ENCODE measurements at places on chromosomes 12 and 14.
A peak's percentile ranks its signal among the peaks of the same experiment; 100 is the strongest.

GRCh38 chr12:49496417-49497360, 42.1 kb upstream of the KCNH3 start:
- DNase-seq = peak; percentile 18

DNA sequence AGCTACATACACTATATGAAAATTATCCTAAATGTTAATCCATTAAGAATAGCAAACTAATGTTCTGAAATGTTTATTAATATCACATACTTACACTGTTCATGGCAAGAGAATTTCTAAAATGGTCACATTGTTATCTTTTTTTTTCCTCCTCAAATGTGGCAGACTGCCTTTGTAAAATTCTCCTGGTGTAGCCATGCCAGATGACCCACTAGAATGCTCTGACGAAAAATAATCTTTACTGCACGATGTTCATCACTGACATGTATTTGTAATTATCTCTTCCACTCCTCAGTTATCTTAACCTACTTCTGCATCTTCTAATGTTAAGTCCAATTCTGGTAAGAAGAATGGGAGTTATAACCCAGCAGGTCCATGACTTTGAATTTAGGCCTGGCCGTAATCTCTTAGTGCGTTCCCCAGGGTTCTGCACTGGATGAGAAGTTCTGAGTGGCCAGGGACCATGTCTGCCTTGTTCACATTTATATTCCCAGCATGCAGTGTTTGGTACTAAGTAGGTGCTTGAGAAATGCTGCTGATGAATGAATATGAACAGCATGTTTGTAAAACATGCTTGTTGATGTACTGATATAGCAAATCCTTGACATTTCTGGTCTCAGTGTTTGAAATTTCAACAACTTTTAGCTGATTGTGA, 46.7 kb downstream of the NOPCHAP1 start:
- no peak for DNase-seq

DNA sequence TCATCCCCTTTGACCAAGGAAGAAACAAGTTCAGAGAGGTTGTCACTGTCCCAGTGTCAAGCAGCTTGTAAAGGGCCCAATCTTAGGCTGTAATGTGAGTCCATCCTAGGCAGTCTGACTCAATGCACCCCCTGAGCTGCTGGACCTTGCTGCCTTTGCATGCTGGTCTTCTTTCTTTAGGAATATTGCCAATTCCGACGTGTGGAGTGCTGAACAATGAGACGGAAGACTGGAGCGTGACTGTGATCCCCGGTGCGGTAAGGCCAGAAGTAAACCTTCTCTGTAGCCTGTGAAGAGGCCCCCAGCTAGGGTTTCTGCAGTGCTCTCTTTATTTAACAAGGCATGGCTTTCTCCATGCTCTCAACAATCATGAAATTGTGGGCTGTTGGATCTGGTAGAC, 963 bp downstream of the TCTN2 start:
- DNase-seq = no peak

DNA sequence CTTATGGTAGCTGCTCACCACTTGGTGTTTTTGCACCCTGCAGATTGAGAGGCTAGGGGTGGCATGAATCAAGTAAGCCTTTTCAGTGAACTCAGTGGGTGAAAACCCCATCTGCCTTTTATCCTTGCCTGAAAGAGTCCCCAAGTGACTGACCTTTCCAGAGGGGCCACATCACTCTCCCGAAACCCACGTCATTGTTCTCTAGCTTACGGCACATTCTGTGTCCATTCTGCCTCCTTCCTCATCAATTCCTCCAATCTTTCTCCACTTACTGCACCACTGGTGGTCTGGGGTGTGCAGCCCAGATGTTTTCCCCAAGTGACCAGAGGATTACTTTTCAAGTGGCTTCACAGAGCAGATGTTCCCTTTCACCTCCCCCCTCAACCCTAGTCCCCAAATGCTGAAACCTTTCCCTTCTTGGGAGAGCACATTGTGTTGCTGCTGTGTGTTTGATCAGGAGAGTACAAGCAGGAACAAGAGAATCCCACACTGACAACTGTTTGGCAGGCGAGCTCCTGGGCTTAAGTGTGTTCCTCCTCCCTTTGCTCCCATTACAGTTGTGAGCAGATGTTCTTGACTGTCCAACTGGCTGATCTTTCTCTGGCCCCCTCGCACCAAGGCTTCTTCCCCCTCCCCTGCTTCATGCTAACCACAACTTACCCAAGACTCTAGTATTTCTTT, 138.0 kb upstream of the IGF1 start:
- no peak for DNase-seq

DNA sequence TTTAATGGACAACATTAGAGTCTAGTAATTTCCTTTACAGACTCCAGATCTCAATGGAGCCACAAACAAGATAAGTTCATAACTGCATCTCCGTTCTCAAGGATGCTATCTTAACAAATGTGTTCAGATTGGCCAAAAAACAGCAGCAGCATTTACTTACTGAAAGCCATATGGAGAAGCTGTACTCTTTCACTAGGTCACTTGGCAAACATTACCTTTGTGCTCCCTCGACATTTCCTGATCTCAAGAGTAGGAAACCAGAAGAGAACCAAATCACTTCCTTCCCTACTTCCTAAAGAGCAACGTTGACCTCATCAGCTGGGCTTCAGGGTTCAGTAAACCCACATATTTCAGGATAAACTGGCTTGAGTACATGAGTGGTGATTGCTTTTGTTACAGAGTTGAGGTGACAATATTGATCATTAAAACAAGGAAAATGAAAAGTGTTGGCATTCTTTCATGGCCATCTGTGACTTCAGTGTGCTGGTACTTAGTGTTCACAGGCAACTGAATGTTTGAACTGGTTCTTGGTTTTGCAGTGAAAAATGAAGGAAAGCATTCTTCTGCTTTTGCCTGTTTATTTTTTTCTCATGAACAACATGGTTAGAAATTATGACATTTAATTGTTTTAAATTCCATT, 449.6 kb downstream of the TMEM117 start:
- peak; percentile 23 for DNase-seq

GRCh38 chr14:38207377-38207735, 348 bp upstream of the SSTR1 start:
- no peak for DNase-seq

DNA sequence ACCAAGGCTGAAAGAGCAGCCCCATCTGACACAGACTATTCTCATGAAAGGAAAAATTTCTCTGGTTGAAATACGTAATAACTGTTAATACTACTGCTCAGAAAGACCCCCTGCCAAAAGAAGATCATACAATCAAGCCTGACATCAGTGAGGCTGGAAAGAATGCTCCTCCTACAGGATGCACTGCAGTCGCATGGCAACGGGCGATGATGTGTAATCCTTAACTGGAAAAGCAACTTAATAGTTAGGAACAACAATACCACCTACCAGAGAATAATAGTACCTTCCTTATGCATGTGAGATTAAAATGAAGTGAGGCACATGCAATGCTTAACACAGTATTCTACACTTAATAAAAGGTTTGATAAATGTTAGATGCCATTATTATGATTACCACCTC, 1.2 kb upstream of the GOLGA5 start:
- peak; percentile 24 for DNase-seq

DNA sequence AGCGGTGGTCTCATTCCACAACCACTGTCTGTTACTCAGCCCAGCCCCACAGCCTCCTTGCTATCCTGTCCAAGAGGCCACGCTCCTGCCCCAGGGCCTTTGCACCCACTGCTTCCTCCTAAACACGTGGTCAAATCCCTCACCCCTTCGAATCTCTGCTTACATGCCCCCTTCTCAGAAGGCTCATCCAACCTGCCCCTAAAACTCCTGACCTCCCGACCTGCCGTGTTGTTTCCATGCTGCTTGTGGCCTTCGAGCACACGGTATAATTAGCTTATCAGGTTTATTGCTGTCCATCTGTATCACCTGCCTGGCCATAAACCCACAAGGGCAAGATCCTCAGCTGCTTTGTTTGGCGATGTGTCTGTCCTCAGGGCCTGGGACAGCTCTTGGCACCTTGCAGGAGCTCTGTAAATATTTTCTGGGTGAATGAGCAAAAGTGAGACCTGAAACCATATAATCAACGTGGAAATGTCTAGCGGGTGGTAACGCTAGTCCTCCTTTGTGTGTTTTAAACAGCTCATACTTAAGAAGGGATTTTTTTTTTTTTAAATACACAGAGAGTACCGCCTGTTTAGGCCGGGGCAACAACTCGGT, 36.0 kb downstream of the SCARB1 start:
- DNase-seq = no peak

- DNase-seq = no peak
Measured at GRCh38 chr14:104421401-104421821, 158.2 kb upstream of the C14orf180 start.

- DNase-seq = no peak
Measured at GRCh38 chr12:122862872-122863701, 27.8 kb downstream of the HIP1R start.

- DNase-seq = no peak
Measured at GRCh38 chr14:91413547-91414474, 3.8 kb downstream of the CCDC88C start.

DNA sequence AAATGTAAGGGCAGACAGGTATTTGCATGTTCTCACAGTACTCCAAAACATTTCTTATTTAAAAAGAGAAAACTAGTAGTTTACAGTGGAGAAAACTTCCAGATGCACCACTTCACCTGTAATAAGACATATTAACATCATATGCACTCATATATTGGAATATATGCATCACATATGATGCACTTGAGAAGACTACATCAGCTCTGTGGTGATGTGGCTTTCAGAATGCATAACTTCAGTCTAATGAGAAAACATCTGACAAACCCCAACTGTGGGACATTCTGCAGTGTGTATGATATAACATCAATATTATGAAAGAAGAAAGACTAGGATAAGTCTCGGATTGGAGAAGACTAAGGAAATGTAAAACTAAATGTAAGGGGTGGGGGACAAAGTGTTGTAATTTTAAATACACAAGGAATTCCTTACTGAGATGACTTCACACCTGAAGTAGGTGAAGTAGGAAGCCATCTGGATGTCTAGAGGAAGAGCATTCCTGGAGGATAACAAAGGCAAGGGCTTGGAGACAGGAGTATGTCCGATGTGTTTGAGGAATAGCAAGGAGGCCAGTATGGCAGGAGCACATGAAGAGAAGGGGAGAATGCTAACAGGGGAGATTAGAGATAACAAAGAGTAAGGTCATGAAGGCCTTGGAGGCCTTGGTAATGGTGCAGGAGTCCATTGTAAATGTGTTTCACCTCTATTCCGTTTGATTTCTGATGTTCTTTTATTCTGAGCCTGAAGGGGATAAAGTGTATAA, 49.0 kb downstream of the CNOT2 start:
- no peak for DNase-seq

GRCh38 chr12:26128168-26128567, 3.3 kb upstream of the BHLHE41 start:
- DNase-seq = no peak

DNA sequence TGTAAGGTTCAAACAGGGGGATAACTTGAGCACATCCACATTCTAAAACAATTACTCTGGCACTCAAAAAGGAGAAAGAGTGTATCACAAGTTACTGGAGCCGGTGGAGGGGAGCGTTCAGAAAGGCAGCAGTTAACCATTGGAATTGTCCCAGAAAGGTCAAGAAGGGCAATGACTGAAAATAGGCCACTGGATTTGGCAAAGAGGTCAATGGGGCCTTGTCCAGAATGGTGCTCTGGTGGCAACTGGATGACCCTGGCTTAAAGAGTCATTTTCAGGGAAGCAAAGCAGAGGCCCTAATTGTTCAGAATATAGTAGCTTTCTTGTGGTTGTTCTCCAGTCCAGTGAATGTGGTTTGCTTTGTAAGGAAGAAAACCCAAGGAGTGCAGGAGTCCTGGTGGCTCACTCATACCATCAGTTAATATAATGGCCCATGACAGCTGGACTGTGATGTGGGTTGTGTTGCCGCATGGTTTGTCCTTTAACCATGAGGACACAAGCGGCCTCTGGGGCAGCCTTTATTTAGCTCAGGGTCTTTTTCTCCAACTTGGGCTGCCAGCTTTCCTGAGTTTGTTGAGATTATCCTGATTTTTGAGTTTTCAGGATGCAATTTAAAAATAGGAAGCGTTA, 142.8 kb upstream of the PELI2 start:
- DNase-seq = no peak

DNA sequence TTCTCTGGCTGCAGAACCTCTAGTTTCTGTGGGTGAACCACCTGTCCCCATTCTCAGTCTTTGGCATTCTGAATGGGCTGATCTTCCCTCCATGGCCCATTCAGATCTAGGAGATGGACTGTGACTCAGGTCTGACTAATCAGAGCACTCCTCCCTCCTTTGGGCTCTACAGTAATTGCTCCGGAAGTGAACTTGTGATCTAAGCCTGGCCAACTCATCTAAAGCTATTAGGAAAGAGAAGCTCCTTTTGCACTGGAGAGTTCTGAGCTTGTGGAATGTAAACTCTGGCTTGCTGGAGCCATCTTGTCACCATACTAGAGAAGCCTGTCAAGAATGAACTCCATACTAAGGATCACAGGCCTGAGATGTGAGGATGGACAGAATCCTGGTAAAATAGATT, 168.2 kb downstream of the SUDS3 start:
- no peak for DNase-seq

DNA sequence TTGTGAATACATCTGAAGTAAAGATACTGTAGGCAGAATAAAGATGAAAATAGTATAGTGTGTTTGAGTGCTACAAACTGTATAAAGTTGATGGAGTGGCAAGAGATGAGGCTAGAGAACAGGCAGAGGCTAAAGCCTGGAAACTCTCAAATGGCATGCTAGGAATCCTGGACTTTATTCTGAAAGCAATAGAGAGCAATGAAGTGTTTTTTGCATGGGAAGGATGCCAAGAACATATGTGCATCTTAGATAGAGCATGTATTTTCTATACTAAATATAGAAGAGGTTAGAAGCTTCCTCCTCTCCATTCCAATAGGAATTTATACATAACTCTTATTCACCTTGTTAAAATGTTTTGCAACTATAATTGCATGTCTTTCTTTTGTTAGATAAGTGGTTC, 86.3 kb upstream of the TMTC2 start:
- no peak for DNase-seq
